Activated T-cell treated with anti-CD3 and anti-CD28 coated beads, Interleukin-2, amount 50 U/mL, for 1 hour (primary cell): ENCODE measurements at places on chromosomes 3 and 15.

DNA sequence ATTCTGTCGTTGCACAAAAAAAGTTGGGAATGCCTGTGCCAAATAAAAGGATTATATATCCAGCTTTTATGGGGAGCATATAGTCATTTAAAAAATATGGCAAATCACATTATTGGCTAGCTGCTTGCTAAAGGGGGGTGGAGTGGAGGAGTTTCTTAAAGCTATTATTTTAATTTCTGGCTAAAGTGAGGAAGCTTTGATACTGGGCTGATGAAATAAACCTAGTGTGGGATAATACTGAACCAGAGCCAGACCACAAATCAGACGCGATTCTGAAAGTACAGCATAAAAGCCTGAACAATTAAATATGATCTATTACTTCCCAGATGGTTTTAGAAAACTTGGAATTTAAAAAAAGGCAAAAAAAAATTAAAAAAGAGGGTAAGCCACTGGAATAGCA is 14.4 kb downstream of the POLR2M start:
- no peak for DNase-seq

DNA sequence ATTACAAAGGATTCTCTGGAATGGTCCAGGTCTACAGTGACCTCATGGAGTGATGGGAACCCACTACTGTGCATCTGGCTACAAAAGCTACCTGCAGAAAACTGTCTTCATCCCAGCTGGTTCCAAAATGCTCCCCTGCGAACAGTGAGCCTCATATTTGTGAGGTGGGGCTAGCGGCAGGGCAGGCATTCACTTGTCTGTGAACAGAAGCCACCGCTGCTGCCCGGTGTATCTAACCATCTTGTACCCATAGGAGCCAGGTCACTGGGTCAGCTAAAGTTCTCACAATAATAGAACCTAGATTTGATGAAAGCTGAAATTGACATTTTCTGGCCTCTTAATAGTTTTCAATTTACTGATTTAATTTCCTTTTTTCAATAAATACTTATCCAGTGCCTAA is 150.7 kb downstream of the KLF13 start:
- no peak for DNase-seq

DNA sequence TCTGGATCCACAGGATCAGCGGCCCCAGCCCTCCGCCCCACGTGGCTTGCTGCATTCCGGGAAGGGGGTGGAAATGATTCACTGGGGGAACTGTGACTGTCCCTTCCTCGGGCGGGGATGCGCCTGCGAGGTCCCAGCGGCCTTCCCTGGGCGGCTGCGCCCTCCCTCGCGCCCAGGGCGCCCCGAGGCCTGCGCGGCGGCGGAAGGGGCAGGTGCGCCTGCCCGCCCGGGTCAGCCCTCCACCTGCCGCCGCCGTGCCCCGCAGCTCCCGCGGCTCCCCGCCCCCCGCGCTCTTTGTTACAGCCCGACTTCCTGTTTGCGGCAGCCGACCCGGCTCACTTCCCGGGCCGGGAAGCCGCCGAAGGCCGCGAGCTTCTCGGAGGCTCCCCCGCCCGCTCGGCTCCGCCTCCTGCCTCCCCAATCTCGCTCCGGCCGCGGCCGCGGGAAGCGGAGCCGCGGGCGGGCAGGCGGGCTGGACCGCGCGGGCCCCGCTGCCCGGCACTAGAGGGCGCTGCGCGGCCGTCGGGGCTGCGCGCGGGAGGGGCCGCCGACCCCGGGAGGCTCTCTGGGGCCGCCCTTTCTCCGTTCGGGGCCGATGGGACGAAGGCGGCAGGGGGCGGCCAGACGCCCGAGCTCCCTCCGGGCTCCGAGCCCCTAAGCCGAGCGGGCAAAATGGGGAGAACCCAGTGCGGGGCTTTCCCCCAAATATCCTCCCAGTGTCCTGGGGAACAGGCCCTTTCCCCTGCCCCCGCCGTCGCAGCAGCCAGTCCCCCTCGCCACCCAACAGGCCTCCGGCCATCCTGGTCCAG is 11.5 kb upstream of the CHAC1 start:
- peak; percentile 73 for DNase-seq

GRCh38 chr3:52194485-52195290 is 3.3 kb upstream of the ALAS1 start:
- DNase-seq, result no peak

- no peak for DNase-seq
Measured at GRCh38 chr3:38647217-38647970, 2.1 kb downstream of the SCN5A start.

DNA sequence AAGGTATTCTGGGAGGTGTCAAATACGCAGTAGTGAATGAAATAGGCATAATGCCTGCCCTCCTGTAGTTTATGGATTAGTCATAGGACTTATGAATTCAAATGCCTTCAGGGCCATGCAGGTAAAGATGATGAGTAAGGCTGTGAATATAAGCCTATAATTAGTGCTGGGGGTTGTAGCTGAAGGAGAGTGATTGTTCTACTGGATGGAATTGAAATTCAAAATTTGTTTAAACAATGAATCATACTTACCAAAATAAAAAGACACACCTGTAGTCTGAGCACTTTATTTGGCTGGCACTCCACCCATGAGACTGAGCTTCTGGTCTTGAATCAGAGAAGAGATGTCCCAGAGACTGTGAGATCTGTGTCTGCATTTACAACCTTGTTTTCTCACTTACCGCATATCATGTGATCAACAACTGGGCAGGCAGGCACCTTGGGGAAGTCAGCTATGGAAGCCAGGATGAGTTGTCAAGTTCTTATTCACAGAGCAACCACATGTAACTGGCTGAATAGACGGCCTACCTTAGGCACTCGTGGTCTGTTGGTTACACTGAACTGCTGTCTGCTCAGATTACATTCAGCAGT is 291.8 kb downstream of the NAALADL2 start:
- no peak for DNase-seq

- DNase-seq, result no peak
Measured at GRCh38 chr15:65092911-65093792, 16.6 kb downstream of the KBTBD13 start.

DNA sequence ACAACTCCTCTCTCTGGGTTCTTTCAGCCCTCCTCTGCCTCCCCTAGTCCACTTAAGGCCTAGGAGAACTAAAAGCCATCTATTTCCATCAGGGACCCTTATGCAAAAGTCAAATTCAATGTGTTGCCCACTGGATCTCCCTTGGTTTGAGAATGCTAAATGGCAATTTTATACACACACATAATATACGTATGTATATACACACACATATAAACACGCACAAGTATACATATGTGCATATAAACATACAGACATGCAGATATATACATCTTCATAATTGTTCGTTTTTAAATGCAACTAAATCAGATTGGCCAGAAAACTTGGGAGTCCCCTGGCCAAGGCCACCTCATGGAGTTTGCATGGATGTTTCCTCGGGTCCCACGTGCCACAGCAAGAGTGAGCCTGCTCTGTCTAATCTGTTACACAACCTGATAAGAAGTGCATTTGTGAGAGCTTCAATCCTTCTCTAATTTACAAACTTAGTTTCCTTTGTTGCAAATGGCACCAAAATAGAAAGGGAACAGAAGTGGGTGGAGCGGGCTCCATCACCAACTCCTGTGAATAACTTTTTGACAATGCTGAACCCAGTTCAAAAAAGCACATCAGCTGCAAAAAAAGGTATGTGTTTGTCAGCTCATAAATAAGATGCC is 84.2 kb downstream of the FOXP1 start:
- DNase-seq, result no peak

DNA sequence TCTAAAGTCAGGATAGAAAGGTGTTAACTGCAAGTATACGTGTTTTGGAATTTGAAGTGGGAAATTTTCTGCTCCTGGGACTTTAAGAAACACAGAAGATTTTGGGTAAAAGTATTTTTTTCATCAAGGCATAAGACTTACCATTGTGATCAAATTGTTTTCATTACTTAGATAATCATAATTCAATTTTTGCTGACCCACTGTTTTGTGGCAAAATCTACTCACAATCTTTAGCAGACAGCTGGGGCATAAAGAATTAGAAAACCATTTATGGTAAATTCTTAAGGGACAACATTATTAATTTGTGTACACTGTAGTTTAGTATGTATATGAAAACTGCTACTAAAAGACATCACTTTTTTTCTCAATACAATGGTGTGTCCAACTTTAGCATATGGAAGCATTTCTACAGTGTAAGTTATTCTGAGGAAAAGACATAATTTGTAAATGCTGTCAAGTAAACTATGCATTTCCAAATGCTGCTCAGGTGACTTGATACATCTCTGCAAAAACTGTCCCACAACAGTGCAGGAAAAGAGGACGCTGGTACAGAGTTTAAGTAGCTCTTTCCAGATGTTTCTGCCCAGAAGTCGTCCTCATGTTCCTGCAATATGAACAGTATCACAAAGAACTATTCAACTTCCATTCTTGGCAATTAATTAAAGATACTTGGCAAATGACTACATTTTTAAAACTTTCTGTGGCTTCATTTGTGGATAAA is 52.3 kb downstream of the THSD4 start:
- no peak for DNase-seq

DNA sequence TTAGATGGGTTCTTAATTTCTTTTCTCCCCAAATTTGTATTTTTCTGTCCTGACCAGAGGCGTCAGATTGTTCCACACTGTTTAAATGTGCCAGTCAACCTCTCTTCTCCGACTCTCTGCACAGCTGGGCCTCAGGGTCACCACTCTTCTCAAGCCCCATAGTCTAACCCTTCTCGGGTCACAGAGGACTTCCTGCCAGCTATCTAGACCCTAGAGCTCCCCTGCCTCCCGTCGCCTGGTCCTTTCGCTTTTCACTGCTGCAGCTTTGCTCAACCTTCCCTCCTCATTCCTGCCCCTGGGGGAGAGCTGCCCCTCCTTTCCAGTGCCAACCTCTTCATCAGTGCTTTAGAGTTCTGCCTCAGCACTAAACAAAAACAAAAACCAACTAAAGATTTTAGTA is 151.7 kb downstream of the ATG7 start:
- no peak for DNase-seq

- no peak for DNase-seq
Measured at GRCh38 chr3:14620512-14620911, 31.1 kb upstream of the CCDC174 start.

DNA sequence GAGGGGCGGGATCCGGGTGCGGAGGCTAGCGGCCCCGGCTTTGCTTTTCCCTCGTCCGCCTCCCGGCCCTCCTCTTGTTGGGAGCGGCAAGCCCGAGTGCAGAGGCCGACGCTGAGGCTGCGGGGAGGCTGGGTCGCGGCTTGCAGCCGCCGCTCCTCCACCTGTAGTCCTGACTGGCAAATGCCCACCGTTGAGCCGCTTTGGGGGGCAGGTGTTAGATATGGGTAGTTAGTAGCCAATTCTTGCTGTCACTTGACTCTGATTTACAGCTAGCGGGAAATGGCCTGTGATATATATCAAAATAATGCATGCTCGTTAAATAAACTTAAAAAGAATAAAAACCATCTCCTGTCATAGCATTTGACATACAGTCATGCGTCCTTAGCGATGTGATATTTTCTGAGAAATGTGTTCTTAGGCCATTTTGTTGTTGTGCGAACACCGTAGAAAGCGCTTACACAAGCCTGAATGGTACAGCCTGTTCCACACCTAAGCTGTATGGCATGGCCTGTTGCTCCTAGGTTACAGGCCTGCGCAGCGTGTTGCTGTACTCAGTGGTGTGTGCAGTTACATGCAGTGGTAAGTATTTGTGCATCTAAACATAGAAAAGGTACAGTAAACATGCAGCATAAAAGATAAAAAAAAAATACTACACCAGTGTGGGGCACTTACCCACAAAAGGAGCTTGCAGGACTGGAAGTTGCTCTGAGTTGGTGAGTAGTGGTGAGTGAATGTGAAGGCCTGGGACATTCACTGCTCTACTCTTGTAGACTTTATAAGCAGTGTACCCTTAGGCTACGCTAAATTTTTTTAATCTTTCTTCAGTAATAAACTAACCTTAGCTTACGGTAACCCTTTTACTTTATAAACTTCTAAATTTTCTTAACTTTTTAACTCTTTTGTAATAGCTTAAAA is 873 bp downstream of the CAPN7 start:
- DNase-seq, result peak; percentile 33

DNA sequence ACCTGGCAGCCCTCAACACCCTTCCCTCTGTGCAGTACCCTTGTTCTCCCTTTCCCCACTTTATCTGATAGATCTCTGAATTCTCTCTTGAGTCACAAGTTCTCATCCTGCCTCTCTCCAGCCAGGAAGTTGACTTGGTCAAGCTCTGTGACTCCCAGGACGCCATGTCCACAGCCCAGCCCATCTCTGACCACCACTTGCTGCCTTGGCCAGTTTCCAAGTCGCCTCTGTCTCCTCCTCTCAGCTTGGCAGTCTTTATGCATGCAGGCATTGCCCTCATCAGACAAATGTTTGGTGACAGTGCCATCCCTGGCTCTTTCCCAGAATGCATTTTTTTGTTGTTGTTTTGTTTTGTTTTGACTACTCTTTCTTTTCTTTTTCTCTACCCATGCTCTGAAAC is 25.7 kb downstream of the ZNF35 start:
- no peak for DNase-seq

DNA sequence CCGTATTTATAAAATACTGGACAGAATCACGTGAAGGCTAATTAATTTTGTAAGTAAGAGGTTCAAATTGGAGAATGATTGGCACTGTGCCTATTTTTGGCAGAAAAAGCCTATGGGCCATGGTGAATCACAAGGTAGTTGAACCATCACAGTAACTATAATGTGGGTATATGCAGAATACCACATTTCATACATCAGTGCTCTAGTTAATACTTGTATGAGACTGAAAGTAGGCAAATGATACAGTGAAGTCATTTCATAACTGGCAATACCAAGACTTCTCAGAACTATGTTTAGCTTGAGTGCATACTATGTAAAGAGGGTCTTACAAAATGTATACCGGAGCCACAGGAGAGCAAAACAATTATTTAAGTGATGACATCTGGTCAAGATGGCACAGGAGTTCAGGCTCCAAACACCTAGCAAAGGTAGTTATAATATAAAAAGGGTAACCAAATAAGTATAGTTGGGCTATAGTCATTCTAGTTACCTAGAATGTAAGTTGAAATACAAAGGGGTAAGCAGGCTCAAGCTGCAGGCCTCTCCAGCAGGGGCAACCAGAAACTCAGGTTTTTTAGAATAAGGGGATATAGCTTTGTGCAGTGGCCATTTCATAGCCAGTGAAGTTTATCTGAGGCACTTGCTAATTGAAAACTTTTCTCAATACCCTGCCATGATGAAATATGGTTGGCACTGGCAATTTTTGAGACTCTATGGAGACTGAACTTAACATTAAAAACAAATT is 19.1 kb downstream of the GPR160 start:
- DNase-seq, result no peak

GRCh38 chr3:116440196-116440595 is 5.1 kb downstream of the LSAMP start:
- no peak for DNase-seq

DNA sequence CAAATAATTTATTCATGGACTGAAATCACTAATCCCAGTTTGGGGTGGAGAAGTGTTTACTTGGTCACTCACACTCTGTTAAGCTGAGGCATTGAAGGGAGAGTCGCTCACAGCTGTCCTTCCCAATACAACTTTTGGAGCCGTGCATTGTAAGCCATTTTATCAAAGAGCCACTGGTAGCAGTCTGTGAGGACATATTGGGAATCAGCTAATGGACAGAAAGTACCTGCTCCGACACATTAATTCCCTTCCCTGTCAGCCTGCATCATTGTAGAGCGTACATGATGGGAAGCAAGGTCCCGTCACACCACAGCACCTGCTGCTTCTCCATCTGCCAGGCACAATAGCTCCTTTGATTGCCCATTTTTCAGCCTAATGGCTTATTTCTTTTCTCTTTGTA is 643.2 kb downstream of the SQOR start:
- DNase-seq, result no peak
